M059J (cell line): ENCODE measurements at places on chromosomes 4 and X. TPM values are rescaled to one million over a fixed set of nuclear protein-coding genes. Genes with fewer than 3 reads are reported as not detected.

- no peak for DNase-seq
Measured at GRCh38 chr4:8345946-8346814, 76.6 kb downstream of the HTRA3 start.

DNA sequence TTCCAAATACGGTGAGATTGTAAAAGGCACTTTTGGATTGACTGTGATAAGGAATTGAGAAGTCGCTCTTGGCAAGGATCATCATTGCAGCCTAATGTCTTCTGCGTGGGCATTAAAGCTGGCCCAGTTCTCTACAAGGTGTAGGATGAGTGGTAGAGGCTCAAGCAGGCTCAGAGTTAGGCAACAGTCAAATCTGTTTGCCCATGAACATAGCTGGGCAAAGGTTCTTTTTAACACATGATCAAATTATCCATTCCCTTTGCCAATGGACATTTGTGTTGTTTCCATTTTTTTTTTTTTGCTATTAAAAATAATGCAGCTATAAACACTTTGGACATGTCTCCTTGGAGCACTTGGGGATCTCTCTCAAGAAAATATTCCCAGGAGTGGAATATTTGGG is 229.1 kb upstream of the FAT1 start:
- no peak for DNase-seq

- DNase-seq: no peak
Measured at GRCh38 chr4:18291256-18291655, 269.7 kb upstream of the LCORL start.

The MGAT4D gene
- not detected in 2 replicates for total RNA-seq

GRCh38 chrX:101399825-101400224 is 7.9 kb downstream of the GLA start:
- DNase-seq: no peak

- no peak for DNase-seq
Measured at GRCh38 chr4:89719536-89720090, 117.3 kb downstream of the SNCA start.

The SLC10A6 gene
- total RNA-seq: not detected in 2 replicates

The ADH6 gene
- total RNA-seq: not detected in 2 replicates

GRCh38 chr4:15240764-15241163 is 187.1 kb upstream of the C1QTNF7 start:
- peak; percentile 31 for DNase-seq

The PCDH11X gene
- total RNA-seq: 0.05 TPM in 1 of 2 replicates, not detected in the other

The CENPVL1 gene
- total RNA-seq: not detected in 2 replicates

- DNase-seq: peak; percentile 25
Measured at GRCh38 chrX:23008431-23009099, 8.8 kb downstream of the DDX53 start.

DNA sequence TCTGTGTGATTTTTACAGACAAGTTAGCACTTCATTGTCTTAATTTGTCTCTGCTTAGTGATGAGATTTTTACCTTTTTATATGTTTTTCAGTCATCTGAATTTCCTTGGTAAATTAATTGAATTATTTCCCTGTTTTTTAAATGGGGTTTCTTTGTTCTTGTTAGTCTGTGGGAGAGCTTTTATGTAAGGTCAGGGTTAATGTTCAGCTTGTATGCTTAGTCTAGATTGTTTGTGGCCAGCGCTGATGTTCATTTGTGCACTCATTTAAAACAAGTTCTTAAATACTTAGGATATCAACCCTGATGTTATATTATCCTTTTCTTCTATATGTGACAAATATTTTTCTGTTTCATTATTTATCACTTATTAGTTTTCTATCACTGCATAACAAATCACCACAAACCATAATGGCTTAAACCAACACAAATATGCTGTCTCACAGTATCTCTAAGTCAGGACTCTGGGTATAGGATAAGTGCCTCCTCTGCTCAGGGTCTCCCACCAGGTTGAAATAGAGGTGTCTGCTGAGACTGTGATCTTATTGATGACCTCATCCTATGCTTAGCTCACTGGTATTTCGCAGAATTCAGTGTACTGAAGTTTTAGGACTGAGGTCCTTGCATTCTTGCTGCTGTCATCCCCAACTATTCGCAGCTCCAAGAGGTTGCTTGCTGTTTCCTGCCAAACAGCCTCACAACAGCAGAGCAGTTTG is 53.2 kb downstream of the ATP10D start:
- no peak for DNase-seq

DNA sequence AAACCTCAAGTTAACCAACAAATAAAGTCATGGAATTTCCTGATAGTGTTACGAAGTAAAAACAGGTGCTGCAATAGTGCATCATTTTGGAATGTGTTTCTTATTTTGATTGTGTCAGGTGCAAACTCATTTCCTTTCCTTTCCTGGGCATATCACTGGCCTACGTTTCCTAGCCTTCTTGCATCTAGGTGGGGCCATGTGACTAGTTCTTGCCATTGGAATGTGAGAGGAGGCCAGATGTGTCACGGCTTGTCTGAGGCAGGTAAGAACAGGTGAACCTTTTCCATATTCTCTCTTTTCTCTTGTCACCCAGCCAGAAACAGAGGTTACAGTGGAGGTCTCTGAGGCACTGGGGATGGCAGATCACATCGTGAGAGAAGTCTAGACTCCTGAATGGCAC is 868.0 kb downstream of the RPA4 start:
- no peak for DNase-seq

DNA sequence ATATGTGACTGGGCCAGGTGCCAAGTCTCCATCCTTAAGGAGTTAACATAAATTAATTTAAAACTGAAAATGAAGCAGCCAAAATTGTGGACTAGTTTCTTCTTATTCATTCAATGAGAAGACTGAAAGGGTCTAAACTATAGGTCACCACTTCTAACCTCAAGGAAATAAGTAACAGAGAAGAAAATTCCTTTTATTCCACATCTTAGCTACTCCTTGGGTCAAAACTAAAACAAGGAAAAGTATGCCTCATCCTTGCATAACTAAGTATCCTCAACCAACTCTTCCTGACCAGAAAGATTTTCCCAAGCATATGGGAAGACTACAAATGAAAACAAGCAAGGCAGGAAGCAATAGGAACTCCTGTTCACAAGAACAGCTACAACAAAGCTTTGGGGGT is 71.2 kb downstream of the ZNF827 start:
- no peak for DNase-seq

GRCh38 chr4:44842531-44842930 is 116.2 kb upstream of the GNPDA2 start:
- no peak for DNase-seq

DNA sequence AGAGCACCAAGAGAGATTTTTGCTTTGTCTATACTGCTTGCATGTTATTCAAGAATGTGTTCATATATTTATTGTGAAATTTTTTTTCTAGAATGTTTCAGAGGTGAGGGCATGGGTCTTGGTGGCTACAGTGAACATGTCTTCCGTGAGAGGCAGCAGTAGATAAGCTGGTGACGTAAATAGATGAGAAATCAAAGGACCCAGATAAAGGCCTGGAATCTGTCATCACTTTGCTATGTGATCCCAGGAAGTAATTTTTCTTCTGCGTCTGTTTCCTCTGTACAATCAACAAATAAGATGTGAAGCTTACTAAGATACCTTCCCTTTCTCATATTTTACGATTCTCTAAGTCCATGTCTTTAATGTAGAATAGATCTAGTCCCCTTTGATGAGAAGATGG is 129.1 kb downstream of the COL4A6 start:
- peak; percentile 77 for DNase-seq

The UNC5C gene
- 0.44 and 2.1 TPM in 2 replicates for total RNA-seq

DNA sequence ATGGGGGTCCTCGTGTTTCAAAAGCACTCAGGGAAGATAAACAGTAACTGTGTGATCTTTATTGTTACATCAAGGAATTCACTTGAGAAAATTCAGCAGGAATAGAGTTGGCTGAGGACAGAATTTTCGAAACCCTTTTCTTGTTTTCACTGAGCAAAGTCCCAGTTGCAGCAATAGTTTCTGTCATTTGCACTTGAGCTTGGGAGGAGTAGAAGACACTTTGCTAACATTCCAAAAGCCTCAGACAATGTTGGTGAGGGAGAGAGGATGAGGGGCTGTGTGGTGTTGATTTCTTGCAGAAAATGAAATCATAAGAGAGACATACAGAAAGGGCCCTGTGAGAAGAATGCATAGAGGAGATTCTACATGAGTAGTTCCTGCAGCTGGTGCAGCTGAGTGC is 151.9 kb upstream of the DIPK2B start:
- DNase-seq: no peak

GRCh38 chr4:39044956-39045826 is 13.0 kb upstream of the TMEM156 start:
- DNase-seq: peak; percentile 46
